ENCODE measurements at places on chromosomes 2 and 18. TPM values are rescaled to one million over a fixed set of nuclear protein-coding genes. Genes with fewer than 3 reads are reported as not detected.

- DNase-seq, result no peak
Observed at GRCh38 chr2:143930891-143931290, 589.0 kb downstream of the ZEB2 start.

DNA sequence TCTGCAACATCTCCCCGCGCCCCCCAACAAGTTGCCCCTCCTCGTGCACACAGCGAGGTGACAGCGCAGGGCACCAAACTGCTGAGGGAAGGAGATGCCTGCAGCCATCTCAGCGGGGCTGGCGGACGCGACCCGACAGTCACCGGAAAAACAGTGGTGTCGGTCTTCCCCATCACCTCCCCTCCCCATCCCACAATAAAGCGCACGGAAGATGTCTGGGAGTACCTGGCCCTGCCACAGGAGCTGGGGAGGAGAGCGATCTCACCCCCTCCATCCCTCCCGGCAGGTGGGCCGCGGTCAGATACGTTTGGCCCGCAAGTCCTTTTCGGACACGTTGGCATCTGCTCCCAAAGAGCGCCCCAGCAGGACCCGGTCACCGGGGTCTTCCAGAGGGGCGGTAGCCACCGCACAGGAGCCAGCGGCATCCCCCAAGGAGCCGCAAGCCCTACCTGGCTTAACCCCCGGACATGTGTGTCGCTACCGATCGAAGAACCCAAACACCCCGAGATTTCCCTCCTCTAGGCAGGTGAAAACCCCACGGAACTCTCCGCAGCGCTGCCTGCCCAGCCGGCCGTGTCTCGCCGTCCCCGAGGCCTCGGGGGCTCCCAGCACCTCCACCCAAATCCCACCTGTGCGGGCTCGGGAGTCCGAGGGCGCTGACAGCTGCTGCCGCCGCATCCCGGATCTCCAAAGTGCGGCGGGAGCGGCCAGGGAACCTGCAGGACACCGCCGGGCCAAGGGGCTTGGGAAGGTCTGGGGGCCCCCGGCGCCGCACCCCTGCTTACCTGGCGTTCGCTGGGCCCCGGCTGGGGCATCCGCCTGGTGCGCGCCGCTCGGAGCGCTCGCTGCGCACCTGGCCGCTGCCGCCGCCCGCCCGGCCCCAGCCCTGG lies 657 bp downstream of the ATP8B1 start:
- peak; percentile 16 for DNase-seq

The ATOH8 gene
- total RNA-seq, result not detected

The TMEM214 gene
- total RNA-seq, result 50.5 TPM

GRCh38 chr2:143361346-143361745 lies 232.1 kb downstream of the ARHGAP15 start:
- DNase-seq, result no peak

- no peak for DNase-seq
Observed at GRCh38 chr2:37912056-37912455, 13.0 kb upstream of the RMDN2 start.

DNA sequence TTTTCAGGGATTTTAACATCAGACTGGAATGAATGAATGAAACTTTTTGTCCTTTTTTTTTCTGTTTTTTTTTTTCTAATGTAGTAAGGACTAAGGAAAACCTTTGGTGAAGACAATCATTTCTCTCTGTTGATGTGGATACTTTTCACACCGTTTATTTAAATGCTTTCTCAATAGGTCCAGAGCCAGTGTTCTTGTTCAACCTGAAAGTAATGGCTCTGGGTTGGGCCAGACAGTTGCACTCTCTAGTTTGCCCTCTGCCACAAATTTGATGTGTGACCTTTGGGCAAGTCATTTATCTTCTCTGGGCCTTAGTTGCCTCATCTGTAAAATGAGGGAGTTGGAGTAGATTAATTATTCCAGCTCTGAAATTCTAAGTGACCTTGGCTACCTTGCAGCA lies 53.4 kb downstream of the SMAD4 start:
- DNase-seq, result no peak

The CACNB4 gene
- 0.56 TPM for total RNA-seq

The M1AP gene
- not detected for total RNA-seq

GRCh38 chr2:29269095-29269764 lies 154.0 kb downstream of the CLIP4 start:
- no peak for DNase-seq

GRCh38 chr18:70078106-70078505 lies 127.4 kb downstream of the RTTN start:
- DNase-seq, result no peak

DNA sequence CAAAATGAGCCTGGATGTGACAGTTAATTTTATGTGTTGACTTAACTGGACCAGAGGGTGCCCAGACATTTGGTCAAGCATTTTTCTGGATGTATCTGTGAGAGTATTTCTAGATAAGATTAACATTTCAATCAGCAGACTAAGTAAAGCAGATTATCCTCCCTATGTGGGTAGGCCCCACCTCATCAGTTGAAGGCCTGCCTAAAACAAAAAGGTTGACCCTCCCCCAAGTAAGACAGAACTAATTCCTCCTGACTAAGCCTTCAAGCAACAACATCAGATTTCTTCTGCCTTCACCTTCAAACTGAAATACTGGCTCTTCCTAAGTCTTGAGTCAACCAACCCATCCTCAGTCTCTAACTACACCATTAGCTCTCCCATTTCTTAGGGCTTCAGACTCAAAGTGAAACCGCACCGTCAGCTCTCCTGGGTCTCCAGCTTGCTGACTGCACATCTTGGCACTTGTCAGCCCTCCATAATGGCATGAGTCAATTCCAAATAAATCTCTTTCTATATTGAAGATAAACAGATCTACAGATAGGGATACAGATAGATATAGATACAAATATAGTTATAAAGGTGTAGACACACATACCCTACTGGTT lies 47.9 kb downstream of the MEMO1 start:
- DNase-seq, result peak; percentile 60

The LRRTM1 gene
- not detected for total RNA-seq

DNA sequence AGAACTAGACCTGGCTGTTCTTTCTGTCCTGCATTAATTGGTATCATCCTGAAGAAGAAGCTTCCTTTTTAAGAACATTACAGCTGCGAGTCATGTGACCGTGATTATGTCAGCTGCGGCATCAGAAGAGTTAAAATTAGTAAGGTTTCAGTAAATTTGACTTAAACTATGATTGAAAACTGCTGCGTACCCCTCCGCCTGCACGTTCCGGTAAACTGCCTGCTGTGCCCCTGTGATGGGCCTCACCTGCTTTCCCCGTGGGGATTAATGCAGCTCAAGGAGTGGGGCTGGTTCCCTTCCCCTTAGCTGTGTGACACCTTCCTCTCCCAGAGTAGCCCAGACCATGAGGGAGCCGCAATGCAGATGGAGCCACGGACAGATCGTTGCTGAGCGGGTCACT lies 36.1 kb upstream of the MYO3B start:
- no peak for DNase-seq

- no peak for DNase-seq
Observed at GRCh38 chr18:14922965-14923565, 175.1 kb downstream of the ANKRD30B start.

DNA sequence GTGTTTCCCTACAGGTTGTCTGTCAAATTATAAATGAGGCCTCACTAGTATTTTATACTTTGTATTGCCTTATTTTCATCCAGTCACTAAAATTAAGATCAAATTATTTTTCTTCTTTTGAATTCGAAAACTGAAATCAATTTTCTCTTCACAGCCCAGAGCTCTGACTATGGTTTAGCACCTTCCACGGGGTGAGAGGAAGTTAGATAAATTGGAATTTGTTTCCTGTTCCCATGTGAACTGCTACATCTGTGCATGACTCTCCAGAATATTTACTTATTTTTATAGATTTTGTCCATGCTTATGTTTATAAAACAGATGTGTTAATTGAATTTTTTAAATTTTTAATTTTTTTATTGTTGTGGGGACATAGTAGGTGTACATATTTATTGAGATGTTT lies 656.5 kb downstream of the IRS1 start:
- DNase-seq, result no peak

- no peak for DNase-seq
Observed at GRCh38 chr18:8787371-8787670, 82.0 kb downstream of the MTCL1 start.

- DNase-seq, result no peak
Observed at GRCh38 chr18:57518533-57518932, 68.0 kb downstream of the FECH start.

DNA sequence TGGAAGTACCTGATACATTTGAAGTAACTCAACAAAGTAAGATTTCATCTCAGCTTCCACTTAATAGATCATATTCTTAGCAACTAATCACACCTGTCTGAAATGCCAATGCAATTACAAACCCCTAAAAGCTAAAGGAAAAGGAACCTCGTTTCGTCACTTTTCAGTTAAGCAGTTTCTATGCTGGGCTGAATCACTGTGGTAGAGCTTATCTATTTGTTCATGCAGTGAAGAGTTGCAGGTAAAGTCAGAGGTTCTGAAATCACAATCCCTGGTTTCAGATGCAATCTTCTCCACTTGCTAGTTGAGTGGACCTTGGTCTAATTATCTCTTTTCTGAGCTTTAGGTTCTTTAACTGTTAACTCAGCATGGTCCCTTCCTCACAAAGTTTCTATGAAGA lies 6.3 kb downstream of the HRH4 start:
- DNase-seq, result no peak

- DNase-seq, result no peak
Observed at GRCh38 chr2:70716951-70717350, 51.0 kb downstream of the ADD2 start.

DNA sequence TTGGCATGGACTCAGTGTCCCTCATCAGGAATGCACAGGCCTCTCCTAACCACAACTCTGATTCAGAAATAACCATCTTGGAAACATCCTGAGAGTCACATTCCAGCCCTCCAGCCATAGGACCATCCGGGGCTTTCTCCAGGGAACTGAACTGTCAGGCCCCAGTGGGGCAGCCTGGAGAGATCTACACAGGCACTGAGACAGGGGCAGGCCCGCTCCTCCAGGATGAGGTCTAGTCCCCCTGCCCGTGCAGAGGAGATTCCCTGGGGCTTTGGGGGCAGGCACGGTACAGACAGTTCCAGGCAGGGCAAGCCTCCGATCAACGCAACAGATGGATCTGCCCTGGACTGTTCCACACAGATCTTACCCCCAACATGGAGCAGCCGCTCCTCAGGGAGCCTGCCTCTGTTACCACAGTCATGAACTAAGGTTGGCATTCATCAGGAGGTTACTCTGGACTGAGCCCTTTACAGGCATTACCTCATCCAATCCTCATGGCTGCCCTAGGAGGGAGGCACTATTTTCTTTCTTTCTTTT lies 12.0 kb downstream of the KCNK3 start:
- DNase-seq, result no peak

DNA sequence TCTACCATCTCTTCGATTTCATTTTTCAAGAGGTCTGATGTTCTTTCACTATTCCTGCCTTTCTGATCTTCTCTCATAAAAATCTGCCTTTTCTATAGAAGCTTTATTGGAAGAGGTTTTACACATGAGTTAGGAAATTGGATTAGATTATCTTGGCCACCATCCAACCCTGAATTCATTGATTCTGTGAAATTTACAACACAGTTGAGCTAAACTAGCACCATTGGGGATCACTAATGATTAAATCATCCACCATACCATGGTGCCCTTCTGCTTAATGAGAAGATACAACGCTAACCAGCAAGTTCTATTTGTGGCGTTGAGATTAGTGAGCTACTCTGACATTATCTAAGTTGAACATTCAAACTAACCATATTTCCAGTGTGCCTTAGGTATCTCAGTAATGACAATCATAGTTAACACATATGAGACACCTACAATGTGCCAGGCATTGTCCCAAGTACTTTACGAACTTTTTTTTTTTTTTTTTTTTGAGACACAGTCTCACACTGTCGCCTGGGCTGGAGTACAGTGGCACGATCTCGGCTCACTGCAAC lies 17.3 kb upstream of the LBH start:
- no peak for DNase-seq

The MROH2A gene
- total RNA-seq, result not detected

- no peak for DNase-seq
Observed at GRCh38 chr2:215367662-215368492, 56.0 kb downstream of the ATIC start.

GRCh38 chr2:119006441-119006840 lies 64.4 kb downstream of the MARCO start:
- no peak for DNase-seq

GRCh38 chr2:241877989-241878970 lies 8.8 kb downstream of the RTP5 start:
- DNase-seq, result peak; percentile 78

GRCh38 chr2:70678576-70679143 lies 89.3 kb downstream of the ADD2 start:
- DNase-seq, result no peak

The SLC8A1 gene
- total RNA-seq, result 1.9 TPM

- no peak for DNase-seq
Observed at GRCh38 chr2:21683838-21684237, 560.1 kb downstream of the TDRD15 start.

The DHRS9 gene
- total RNA-seq, result 4.6 TPM

DNA sequence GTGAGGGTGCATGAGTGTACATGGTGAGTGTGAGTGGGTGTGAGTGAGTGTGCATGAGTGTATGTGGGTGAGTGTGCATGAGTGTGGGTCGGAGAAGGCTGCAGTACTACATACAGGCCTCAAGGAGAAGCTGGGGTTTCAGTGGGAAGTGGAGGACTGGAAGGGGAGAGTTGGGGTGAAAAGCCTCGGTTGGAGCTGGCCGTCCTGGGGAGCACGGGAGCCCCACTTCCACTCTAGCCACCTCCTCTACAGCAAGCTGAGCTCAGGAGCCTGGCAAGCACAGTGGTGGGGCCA lies 68.7 kb upstream of the HPCAL1 start:
- DNase-seq, result no peak

DNA sequence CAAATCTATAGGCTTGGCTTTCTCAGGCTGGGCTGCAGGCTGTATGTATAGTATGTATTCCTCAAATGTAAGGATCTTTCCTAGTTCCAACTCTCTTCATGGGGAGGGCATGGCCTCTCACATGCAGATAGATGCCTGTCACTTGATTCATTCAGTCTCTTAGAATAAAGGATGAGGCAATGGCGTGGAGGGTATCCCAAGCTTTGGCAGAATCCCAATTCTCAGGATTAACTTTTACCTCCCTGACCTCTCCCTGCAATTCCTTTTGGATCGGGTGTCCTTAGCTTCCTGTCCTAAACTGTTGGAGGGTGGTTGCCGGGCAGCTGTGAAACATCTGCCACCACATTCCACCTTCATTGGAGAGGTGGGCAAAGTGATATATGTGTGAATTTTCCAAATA lies 80.3 kb downstream of the INSIG2 start:
- DNase-seq, result no peak

- DNase-seq, result no peak
Observed at GRCh38 chr2:149063177-149063576, 24.7 kb downstream of the LYPD6B start.

The ZNF892 gene
- total RNA-seq, result 7.2 TPM

DNA sequence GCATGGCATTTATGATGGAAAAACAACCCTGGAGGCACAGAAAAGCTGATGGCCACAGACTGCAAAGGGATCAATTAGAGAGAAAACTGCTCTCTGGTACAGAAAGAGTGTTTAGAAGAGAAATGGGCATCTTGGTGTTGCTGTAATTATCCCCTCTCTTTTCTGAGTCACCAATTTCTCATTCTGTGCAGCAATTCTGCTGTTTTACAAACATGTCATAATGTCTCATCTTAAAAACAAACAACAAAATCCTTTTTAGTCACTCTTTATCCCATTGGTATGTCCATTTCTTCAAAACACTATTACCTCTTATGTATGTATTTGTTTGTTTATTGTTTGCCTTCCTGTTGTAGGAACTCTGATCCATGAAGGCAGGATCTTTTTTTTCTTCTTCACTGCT lies 73.9 kb upstream of the HK2 start:
- DNase-seq, result no peak

The RNU2-63P gene
- 11.0 TPM for total RNA-seq

Measured in activated T-cell treated with anti-CD3 and anti-CD28 coated beads, Interleukin-2, amount 50 U/mL, for 72 hours (primary cell).